ENCODE measurements at places on chromosomes 12 and 14. TPM values are rescaled to one million over a fixed set of nuclear protein-coding genes. Genes with fewer than 3 reads are reported as not detected.

The RAB5B gene
- total RNA-seq, result 60.8 TPM

The DDN gene
- 0.39 TPM for total RNA-seq

The CIDEB gene
- 13.2 TPM for total RNA-seq

The CNTN1 gene
- total RNA-seq, result not detected

The SPIC gene
- total RNA-seq, result not detected

The DBX2 gene
- total RNA-seq, result not detected

The DYNC1H1 gene
- 314 TPM for total RNA-seq

DNA sequence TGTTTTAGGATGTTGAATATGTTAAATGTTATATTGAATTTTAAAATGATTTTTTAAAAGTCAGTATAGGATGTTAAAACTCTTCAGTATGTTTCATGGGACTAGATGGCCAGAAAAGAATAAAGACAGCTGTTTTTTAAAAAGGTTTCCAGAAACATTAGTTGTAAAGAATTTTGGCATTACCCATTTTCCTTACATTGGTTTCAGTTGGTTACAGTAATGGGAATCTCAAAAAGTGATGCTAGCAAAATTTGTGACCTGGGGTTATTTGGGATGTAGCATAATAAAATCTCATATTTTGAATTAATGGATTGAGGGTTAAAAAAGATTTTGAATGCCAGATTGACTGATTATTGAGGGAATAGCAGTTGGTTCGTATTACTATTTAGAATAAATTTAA is 25.3 kb downstream of the EID3 start:
- no peak for DNase-seq
- no peaks in the 10 kb centered on the region for H3K27me3 ChIP-seq
- no peak overlapping the region for H3K27ac ChIP-seq
- H3K4me3 ChIP-seq, result no peak overlapping the region
- no peaks in the 10 kb centered on the region for H3K4me1 ChIP-seq

GRCh38 chr14:75350505-75351060 is 72.0 kb downstream of the FOS start:
- no peaks in the 10 kb centered on the region for H3K4me1 ChIP-seq
- no peak overlapping the region for H3K27ac ChIP-seq
- no peaks in the 10 kb centered on the region for H3K36me3 ChIP-seq
- H3K4me3 ChIP-seq, result no peak overlapping the region
- DNase-seq, result no peak

DNA sequence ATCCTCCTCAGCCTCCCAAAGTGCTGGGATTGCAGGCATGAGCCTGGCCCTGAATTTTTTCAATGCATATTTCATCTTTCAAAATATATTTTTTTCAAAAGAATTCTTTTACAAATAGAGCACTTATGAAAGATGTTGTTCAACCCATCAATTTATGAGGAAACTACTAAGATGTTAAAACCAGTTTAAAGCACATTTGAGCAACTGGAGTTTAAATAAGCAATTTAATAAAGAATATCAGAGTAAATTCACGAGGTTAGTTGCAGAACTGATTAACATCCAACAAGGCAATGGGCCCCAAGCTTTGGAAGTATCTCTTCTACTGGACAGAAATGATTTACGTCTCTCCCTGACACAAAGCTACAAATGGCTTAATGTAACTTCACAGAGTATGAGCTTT is 23.3 kb downstream of the GLT1D1 start:
- no peak for DNase-seq
- H3K36me3 ChIP-seq, result no peaks in the 10 kb centered on the region
- H3K27ac ChIP-seq, result no peak overlapping the region
- no peaks in the 10 kb centered on the region for H3K27me3 ChIP-seq

GRCh38 chr12:6647083-6647604 is at the start of gene ACRBP:
Gene ACRBP, minus strand, starts transcription at chr12:6647432. Its CDS starts 66 bp downstream, at chr12:6647366.
- peaks cover 8% of the 10 kb centered on the region for H3K4me1 ChIP-seq
- H3K36me3 ChIP-seq, result peaks cover 18% of the 10 kb centered on the region
- H3K27me3 ChIP-seq, result no peaks in the 10 kb centered on the region
- no peak within 1 kb of the TSS for H3K27ac ChIP-seq

DNA sequence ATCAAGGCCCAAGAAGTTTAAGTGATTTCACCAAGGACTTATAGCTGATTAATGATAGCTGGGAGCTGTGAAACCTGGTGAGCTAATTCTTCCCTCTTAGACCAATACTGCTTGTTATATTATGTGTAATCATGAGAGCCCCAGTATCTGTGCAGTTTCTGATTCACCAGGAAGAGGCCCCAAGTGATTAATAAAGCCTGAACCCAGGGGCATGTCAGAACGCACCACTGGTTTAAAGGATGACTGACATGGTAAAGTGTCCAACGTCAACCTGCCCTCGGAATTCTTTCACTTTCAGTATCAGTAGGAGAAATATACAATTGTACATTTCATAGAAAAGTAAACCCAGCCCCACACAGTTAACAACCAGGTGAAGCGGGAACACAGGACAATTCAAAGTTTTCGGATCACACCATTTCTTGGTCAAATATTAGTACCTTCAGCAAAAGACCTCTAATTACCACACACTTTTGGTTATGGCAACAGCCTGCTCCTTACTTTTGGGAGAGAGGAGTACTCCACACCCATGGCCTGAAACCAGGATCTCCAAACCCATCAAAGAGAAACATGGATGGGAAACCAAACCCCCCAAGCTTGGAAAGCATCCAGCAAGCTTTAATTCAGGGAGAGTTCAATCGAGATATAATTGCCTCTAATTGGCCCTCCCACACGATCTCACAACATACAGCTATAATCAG is 28.5 kb downstream of the TMCC3 start:
- no peaks in the 10 kb centered on the region for H3K36me3 ChIP-seq
- no peak for DNase-seq
- H3K4me3 ChIP-seq, result peak overlapping the region; percentile 77

DNA sequence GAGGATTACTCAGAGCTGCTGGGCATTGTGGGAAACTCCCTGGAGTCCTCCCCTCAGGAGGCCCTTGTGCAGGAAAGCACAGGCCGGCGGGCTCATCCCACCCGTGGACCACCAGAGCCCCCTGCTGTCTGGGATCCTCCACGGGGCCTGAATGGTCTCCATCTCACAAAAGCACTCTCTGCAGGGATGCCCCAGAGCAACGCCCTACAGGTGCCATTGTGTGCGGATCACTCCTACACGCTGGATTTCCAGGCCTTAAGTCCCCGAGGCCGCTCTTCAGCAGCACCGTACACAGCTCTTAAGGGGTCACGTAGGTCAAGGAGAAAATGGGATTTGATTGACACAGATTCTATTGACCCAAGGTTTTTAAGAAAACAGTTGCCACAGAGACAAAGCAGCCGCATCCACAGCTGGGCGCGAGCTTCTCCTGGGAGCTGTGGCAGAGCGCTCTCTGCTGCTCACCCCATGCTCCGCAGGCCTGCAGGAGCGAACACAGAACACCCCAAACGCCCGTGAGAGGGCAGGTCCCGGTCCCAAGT is 36.7 kb upstream of the RIMBP2 start:
- H3K4me3 ChIP-seq, result no peak overlapping the region
- no peaks in the 10 kb centered on the region for H3K27me3 ChIP-seq
- DNase-seq, result no peak
- no peaks in the 10 kb centered on the region for H3K4me1 ChIP-seq
- no peaks in the 10 kb centered on the region for H3K36me3 ChIP-seq

DNA sequence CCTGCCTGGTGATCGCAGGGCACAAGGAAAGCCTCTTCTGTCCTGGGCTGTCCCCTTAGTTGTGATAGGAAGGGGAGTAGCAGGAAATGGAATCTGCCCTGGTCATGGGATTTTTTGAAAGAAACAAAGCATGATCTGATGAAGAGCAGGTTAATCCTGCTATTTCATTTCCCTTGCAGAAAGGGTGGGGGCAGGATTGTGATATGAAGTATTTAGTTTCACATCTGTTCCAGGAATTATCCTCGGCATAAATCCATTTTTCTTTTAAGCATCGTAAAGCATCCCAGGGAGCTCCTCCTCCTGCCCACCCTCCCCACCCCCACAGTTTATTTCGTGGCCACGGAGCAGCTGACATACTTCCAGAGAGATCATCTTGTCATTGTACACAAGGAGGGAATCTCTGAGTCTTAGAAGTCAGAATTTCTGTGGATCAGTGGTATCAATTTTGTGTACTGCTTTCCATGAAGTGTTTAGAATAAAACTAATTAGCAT is 53.1 kb downstream of the TGFB3 start:
- no peaks in the 10 kb centered on the region for H3K36me3 ChIP-seq
- H3K4me1 ChIP-seq, result no peaks in the 10 kb centered on the region
- DNase-seq, result no peak
- H3K4me3 ChIP-seq, result no peak overlapping the region
- H3K27me3 ChIP-seq, result no peaks in the 10 kb centered on the region
- no peak overlapping the region for H3K27ac ChIP-seq

GRCh38 chr14:46480817-46481216 is 170.8 kb downstream of the RPL10L start:
- no peaks in the 10 kb centered on the region for H3K4me1 ChIP-seq
- no peak for DNase-seq
- H3K27me3 ChIP-seq, result no peaks in the 10 kb centered on the region
- no peaks in the 10 kb centered on the region for H3K36me3 ChIP-seq

- no peak overlapping the region for H3K27ac ChIP-seq
- H3K27me3 ChIP-seq, result peaks cover 5% of the 10 kb centered on the region
- no peaks in the 10 kb centered on the region for H3K4me1 ChIP-seq
- no peaks in the 10 kb centered on the region for H3K36me3 ChIP-seq
Observed at GRCh38 chr12:66776974-66777373, 98.1 kb upstream of the GRIP1 start.

DNA sequence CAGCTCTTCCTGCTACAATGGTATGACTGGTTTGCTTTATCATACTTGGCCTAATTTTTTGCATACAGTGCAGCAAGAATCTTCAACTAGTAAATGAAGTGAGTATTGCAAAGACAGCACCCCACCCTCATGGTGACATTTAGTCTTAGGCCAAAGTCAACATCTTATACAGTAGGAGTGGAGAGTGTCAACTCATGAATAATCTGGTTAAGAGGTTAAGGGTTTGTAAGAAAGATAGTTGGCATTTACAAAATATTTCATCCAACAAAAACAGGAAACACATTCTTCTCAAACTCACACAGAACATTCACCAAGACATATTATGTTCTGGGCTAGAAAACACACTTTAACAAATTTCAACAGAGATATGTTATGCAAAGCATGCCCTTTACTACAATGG is 2.2 kb upstream of the OAS1 start:
- H3K36me3 ChIP-seq, result no peaks in the 10 kb centered on the region
- no peak overlapping the region for H3K27ac ChIP-seq
- H3K27me3 ChIP-seq, result no peaks in the 10 kb centered on the region
- no peak overlapping the region for H3K4me3 ChIP-seq
- H3K4me1 ChIP-seq, result peaks cover 61% of the 10 kb centered on the region

GRCh38 chr12:93244514-93245077 is 133.1 kb upstream of the NUDT4 start:
- no peak for DNase-seq
- H3K27me3 ChIP-seq, result no peaks in the 10 kb centered on the region
- H3K4me3 ChIP-seq, result no peak overlapping the region
- no peaks in the 10 kb centered on the region for H3K36me3 ChIP-seq
- H3K27ac ChIP-seq, result no peak overlapping the region

DNA sequence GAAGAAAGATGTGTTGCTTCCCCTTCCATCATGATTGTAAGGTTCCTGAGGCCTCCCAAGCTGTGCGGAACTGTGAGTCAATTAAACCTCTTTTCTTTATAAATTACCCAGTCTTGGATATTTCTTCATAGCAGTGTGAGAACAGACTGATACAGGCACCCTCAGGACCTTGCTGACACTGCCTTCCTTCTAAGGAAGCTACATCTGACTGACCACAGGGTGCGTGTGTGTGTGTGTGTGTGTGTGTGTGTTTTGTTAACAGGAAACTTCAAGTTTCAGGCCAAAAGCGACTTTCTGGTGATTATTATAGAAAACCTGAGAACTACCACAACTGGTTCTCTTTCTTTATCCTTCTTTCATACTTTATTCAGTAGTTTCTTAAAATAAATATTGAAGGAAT is 149.0 kb downstream of the CAPZA3 start:
- no peaks in the 10 kb centered on the region for H3K4me1 ChIP-seq
- H3K36me3 ChIP-seq, result no peaks in the 10 kb centered on the region
- H3K27me3 ChIP-seq, result no peaks in the 10 kb centered on the region

DNA sequence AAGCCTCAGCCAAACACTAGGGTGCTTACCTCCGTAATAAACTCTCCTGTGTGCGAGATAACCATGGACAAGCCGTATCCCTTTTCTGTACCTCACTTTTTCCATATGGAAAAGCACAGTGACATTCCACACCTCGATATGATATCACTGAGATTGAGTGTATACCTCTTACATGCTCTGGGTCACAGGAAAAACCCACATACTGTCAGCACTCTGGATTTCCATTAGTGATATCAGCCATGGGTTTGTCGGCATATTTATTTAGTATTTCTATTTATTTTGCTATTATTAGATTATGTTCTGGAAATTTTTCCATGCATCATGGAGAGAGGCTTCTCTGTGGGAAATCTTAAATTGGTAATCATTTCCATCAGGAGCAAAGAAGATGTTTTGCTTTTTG is 28.0 kb upstream of the DAAM1 start:
- peaks cover 10% of the 10 kb centered on the region for H3K27me3 ChIP-seq
- DNase-seq, result no peak
- no peak overlapping the region for H3K4me3 ChIP-seq

DNA sequence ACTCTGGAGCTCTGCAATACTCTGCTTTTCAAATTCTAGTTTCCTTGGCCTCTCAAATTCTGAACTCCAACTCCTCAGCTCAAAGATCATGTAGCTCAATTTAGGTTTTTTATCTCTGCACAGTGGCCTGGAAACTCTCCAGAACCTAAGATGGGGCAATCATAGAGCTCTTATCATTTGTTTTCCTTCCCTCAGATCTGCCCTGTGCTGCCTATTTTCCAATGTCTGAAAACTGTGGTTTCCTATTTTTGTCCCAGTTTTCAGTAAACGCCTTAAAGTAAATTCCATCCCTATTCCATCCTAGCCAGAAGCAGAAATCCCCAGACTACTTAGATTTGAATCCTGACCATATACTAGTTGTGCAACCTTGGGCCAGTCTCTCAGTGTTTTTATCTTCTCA is 73.2 kb downstream of the CEP83 start:
- H3K27me3 ChIP-seq, result no peaks in the 10 kb centered on the region
- no peak overlapping the region for H3K4me3 ChIP-seq
- no peak overlapping the region for H3K27ac ChIP-seq
- no peak for DNase-seq

GRCh38 chr12:47832263-47832933 is 12.7 kb upstream of the HDAC7 start:
- H3K4me1 ChIP-seq, result peaks cover 72% of the 10 kb centered on the region
- no peak for DNase-seq
- H3K4me3 ChIP-seq, result peak overlapping the region; percentile 32
- H3K27me3 ChIP-seq, result no peaks in the 10 kb centered on the region
- no peaks in the 10 kb centered on the region for H3K36me3 ChIP-seq

DNA sequence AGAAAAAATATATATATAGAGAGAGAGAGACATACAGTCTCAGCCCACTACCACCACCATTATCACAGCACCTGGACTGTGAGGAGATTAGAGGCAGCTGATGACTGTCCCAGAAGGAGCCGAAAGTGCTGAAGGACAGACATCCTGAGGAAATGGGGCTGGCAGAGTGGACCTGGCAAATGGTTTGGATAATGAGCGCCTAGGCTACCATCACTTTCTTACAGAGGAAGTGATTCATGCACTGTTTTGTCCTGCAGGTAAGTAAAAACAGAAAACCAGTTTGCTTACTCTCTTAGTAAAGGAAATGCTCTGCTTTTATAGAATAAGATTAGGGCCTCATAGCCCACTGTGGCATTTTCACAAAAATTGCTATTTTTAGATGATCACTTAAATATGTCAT is 28.6 kb upstream of the DNM1L start:
- no peak overlapping the region for H3K4me3 ChIP-seq
- H3K27ac ChIP-seq, result no peak overlapping the region
- H3K4me1 ChIP-seq, result no peaks in the 10 kb centered on the region
- no peaks in the 10 kb centered on the region for H3K27me3 ChIP-seq

- H3K36me3 ChIP-seq, result peaks cover 53% of the 10 kb centered on the region
- no peak overlapping the region for H3K4me3 ChIP-seq
- peak overlapping the region; percentile 91 for H3K27ac ChIP-seq
- DNase-seq, result no peak
- H3K27me3 ChIP-seq, result no peaks in the 10 kb centered on the region
- peaks cover 50% of the 10 kb centered on the region for H3K4me1 ChIP-seq
Observed at GRCh38 chr14:101879529-101880336, 84.6 kb upstream of the DYNC1H1 start.

All from CD4-positive, CD25-positive, alpha-beta regulatory T cell (primary cell).